ENCODE measurements at places on chromosomes 5 and 9.
A peak's percentile ranks its signal among the peaks of the same experiment; 100 is the strongest.

- no peak for DNase-seq
These were observed 25.6 kb downstream of the TMOD1 start for GRCh38 chr9:97526895-97527575.

GRCh38 chr9:116897201-116897600 is 210.1 kb downstream of the TRIM32 start:
- no peak for DNase-seq

DNA sequence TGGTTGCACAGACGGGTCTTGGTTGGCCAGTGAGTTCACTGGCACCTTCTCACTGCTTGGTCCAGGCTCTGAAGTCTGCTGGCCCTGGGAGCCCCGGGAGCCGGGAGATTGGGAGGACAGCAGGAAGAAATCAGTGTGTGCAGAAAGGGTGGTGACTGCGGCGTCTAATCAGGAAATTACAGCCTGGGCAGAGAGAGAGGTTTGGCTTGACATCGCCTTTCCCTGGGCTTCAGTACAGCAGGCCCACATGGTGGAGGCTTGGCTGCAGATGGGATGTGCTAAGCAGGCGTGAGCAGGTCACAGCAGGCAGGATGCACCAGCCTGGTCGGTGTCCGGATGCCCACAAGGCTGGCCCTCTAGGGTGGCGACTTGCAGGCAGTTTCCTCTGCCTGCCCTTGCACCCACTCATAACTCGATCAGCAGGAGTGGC is 17.2 kb downstream of the PITX1 start:
- no peak for DNase-seq

GRCh38 chr5:82313016-82313415 is 34.9 kb upstream of the RPS23 start:
- DNase-seq: no peak

DNA sequence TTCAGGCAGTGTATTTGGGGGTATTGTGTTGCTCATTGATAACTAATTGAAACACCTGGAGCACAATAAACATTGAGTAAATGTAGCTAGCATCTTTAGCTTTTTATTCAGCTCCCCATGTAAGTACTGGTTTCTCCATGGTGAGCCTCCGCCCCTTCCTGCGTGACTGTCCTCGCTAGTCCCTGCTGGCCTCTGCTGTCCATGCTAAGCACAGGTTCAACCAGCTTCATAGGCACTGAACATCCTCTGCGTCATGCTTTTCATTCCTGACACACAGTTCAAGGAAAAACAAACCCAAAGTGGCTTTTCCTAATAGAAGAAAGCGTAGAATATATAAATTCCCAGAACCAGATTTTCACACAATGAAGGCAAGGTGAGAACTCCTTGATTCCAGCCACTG is 27.3 kb upstream of the DAP start:
- no peak for DNase-seq

GRCh38 chr5:7683753-7684152 is 167.2 kb downstream of the CFAP90 start:
- no peak for DNase-seq

DNA sequence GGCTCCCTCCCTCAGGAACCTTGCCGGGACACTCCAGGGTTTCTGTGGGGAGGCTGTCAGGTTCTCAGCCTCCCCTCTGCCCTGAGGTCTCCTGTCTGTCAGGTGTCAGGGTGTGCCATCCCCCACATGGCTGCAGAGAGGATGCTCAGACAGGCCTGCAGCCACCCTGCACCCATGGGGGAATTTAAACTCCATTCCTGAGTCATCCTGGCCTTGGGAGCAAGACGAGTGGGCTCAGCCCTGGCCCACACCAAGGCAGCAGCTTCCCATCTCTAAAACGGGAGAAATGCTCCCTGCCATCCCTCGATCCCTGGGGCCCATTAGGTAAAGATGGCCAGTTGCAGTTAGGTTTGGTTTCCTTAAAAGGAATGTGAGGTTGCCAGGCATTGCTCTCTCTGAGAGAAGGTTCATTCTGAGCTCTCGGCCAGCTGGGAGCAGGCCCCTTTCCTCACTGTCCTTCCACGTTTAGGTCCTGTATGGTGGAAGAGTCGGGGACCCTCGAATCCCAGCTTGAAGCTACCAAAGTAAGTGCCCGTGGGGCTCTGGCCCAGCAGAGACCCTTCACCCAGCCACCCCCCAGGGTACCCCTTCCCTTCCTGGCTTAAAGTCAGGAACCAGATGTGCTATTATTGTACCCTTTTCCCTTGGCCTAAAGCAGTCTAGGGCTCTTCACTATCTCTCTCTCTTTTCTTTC is 26.6 kb downstream of the DYNC2I2 start:
- no peak for DNase-seq

GRCh38 chr5:135156715-135157404 is 122.8 kb upstream of the PITX1 start:
- DNase-seq: no peak

DNA sequence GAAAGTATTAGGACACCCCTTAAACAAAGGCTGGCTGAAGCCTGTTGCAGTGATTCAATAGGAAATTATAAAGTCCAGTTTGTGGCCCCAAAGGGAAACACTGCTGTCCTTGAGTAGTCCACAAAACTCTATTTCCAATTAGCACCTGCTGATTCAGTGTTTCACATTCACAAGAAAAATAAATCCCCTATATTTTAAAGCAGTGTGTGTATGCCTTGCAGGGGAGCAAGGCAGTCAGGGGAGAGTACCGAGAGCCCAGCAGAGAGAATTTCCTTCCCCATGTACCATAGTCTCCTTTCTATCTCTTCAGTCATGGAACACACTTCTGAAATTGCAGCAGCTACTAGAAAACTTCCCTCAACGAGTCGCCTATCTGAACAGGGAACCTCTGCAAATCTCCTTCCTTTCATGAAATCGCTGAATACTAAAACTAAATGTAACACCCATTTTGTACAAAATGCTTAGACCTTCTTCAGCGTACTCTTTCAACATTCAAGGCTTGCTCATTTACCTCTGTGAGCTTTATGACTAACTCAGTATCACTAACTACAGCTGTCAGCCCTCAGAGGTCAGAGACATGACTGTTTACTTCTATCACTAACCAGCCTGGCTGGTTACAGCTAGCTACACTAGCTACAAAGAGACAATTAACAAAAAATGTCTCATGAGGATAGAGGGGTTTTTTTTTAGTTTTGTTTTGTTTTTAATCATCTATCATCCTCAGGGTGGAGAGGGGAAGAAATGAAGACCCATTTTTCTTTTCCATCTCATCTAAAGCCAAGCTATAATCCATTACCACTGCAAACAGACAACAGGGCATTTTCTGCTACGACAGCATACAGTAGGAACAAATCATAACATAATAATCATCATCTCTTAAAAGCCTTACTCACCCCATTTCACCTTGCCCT is 188.7 kb downstream of the EBF1 start:
- DNase-seq: no peak

DNA sequence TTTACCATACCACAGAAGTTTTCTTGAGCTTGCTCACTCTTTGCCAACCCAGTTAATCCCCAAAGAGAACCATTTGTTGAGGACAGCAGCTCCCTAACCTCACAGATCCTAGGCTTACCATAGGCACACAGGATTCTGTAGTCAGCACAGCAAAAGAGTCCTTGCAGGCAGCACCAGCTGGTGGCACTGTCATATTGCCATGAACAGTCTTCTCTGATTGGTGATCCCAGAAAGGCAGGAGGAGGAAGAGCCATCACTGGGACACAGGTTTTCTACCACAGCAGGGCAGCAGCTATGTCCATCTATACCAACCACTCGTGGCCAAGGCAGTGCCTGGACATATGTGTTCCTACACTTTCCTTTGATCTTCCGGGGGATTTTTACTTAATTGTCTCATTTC is 297.1 kb upstream of the CD180 start:
- DNase-seq: peak; percentile 52

GRCh38 chr9:130824079-130824478 is 11.0 kb upstream of the ABL1 start:
- DNase-seq: no peak

DNA sequence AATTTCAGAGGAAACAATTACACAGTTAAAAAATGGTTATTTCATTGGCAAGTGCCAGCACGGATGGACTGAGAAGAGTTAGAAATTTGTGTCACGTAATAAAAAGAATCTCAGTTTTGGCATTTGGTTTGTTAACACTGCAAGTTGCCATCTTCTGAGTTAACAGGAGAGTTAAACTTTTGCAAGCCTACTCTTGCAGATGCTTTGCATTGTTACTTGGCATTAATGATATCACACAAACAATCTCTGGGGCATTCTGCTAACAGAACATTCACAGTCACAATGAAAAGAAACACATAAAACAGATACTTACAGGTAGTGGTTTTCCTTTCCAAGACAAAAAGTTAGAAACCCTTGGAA is 647 bp downstream of the FREM1 start:
- no peak for DNase-seq

GRCh38 chr5:89948977-89949376 is 460.6 kb downstream of the CETN3 start:
- DNase-seq: no peak

GRCh38 chr9:35940458-35941407 is 17.2 kb downstream of the OR2S2 start:
- DNase-seq: no peak

DNA sequence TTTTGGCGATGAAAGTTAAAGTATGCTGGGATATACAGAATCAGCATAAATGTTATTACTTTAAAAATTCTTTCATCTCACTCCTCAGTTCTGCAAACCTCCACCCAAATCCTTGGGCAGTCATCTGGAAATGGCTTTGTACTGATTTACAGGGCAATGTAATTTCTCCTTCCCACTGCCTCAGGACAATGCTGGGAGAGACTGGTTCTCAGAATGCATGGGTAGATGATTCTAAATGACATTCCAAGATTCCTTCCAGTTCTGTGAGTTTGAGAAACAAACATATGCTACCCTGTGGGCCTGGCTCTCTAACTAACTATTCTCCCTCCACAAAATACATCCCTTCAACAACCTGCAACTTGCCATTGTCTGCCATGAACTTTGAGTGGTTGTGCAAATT is 7.5 kb upstream of the PSAT1 start:
- no peak for DNase-seq

DNA sequence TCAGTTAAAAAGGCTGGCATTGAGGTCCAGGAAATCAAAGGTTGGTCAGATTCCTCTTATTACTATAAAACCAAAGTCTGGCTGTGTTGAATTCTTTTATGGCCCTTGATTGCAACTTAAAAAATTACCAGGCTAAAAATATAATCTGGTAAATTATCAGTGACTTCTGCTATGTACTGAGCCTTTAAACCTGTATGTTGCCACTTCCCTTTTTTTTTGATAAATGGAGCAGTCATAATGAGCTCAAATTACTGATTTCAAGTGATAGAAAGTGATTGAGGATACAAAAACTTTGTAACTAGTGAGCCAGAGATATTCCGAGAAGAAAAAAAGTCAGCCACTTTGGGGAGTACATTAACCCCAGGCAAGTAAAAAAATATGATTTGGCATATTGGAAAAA is 100.1 kb downstream of the GIN1 start:
- no peak for DNase-seq

DNA sequence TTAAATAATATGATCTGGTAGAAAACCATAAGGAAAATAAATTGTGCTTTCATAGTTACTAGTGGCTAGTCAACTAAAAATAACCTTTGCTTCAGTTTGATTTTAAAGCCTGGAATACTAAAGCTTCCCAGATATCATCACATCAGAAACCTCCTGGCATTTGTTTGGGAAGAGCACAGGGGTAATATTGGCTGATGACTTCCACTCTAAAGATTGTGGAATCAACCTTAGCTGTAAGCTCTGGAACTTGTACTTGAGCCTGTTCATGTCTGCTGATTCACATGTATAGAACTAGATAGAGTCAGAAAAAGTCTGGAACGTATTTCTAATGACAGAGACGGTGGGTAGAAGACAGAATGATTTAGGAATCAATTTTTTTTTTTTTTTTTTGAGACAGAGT is 345.0 kb downstream of the CWC27 start:
- no peak for DNase-seq

DNA sequence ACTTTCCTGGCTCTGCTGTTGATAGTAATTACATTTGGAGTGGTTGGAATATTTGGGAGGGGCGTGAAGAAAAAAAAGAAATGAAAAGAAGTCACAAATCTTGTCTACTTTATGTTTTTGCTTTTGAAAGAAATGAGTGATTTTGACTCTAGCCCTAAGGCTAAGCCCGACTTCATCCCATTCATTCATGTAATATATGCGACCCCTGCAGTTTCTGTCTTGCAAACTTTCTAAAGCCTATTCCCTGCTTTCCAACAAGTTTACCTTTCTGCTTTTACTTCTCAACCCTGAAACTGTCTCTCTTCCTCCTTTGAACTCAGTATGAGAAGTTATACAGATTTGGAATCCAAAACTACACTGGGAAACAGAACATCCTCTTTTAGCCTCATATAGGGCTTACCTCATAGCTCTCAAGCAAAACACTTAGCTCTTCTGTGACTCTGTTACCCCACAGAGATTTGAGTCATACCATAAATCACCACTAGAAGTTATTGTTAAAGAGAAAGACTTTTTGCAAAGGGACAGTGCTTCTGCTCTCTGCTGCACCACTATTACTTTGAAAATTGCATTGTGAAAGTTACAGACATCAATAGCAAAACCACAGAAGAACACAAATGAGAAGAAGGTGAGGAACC is 1.6 kb downstream of the CFAP95 start:
- peak; percentile 47 for DNase-seq
